ENCODE measurements at places on chromosomes 4 and X.

GRCh38 chr4:169184236-169184635 is 86.5 kb downstream of the SH3RF1 start:
- DNase-seq = peak; percentile 28

DNA sequence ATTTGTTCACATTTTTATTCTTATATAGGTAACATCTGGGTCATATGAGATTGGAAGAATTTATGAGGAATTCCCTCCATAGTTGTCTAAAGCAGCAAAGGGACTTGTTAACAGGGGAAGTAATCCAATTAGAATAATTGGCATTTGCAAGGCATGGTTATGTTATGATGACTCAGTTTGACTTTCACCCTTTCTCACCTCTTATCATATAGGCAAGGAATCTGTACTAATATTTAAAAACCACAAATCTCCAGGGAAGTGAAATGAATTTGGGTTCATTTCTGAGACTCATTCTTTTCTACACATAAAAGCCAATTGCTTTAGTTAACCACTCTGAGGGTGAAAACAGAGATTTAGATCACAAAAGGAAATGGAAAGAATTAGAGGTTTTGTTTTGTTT is 281.5 kb upstream of the DKK2 start:
- DNase-seq = peak; percentile 62

GRCh38 chrX:114584983-114585842 is 1.3 kb downstream of the HTR2C start:
- no peak for DNase-seq

- DNase-seq = peak; percentile 64
Measured at GRCh38 chr4:3044870-3045819, 29.2 kb downstream of the HTT-AS start.

GRCh38 chr4:113586072-113586471 is 175.5 kb downstream of the CAMK2D start:
- no peak for DNase-seq

DNA sequence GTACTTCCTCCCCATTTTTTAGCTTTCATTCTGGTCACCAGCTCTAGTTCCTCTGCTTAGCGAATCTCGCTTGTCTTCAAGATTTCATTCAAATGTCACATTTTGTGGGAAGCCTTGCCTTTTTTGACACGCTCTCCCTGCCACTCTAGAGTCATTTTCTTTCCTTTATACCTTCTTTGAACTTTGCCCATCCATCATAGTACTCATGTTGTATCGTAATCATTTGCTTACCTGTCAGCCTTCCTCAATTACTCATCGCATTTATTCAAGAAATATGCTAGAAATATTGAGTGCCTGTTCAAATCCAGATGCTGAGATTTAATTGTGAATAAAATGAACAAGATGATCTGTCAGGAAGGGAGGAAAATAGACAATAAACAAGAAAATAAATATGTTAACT is 21.8 kb downstream of the TSPAN7 start:
- DNase-seq = no peak

DNA sequence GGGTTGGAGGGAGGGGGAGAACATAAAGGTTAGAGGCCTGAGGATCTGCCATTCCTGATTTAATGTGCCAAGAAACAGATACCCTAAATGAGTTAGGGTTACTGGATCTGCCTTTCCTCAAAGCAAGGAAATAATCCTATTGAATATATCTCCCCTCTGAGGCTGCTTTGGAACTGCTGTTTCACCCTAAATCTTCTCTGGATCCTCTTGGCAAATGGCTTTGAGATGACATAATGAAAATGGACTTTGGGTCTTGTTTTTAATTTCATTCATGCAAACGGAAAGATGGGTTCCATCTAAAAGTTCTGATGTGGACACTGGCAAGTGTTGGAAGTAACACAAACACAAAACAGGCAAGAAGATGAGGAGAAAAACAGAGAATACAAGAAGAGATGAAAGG is 23.0 kb upstream of the MAOA start:
- DNase-seq = no peak

GRCh38 chr4:116866106-116866505 is 219.3 kb downstream of the TRAM1L1 start:
- peak; percentile 67 for DNase-seq

- DNase-seq = no peak
Measured at GRCh38 chr4:98745366-98745765, 87.0 kb upstream of the TSPAN5 start.

GRCh38 chrX:53456254-53456653 is 22.1 kb upstream of the HSD17B10 start:
- DNase-seq = peak; percentile 29

GRCh38 chrX:31098079-31098478 is 26.2 kb upstream of the FTHL17 start:
- no peak for DNase-seq

DNA sequence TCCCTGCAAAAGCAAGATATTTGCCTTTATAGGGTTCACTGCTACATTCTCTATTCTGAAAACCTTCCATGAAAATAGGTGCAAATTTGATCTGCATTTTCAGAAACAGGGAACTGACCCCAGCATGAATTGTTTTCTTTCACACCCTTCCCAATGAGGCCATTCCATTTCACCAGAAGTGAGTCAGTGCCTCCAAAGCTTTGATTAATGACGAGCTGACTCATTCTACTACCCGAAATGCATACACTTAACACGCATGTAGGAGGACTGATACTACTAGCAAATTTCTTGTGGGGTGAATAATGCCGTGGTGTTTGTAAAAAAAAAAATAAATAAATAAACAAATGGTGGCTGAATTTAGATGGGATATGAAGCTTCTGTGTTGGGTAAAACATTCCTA is 146.9 kb upstream of the FGF13 start:
- peak; percentile 61 for DNase-seq

DNA sequence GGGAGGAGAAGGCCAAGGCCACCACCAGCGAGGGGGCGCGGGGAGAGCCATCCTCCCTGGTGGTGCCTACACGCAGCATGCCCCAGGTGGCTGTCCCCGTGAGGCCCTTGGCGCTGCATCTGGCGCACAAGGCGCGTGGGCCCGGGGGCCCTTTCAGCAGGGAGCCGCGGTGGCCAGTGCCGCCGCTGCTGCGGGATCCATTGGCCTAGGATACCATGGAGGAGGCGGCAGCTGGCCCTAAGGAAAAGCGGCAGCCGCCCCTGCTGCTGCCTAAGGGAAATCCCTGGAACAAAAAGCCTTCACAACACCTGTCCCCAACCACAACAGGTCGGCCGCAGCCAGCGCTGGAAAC is 1059.6 kb downstream of the TECRL start:
- no peak for DNase-seq

GRCh38 chr4:112895811-112896608 is 153.4 kb upstream of the ANK2 start:
- peak; percentile 23 for DNase-seq

DNA sequence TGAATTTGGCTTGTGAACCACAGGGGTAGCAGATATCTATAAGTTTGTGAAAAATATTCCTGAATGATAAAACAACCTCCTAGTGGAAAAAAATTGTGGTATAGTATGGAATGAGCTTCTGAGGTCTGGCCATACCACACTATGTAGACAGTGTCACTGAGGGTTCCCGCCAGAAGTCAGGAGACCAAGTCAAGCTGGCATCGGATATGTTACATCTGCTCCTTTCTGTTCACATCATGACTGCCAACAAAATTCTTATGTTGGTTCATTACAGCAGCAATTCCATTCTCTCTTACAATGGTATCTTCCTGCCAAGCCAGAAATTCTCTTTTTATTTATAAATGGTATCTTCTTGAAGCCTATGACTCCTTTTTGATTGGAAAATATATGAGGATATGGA is 273.0 kb downstream of the PPP3CA start:
- DNase-seq = no peak

- peak; percentile 58 for DNase-seq
Measured at GRCh38 chr4:8198906-8199593, at the start of gene SH3TC1. SH3TC1 (plus strand) TSS chr4:8199290; CDS start chr4:8205195, 5,905 bp downstream.

DNA sequence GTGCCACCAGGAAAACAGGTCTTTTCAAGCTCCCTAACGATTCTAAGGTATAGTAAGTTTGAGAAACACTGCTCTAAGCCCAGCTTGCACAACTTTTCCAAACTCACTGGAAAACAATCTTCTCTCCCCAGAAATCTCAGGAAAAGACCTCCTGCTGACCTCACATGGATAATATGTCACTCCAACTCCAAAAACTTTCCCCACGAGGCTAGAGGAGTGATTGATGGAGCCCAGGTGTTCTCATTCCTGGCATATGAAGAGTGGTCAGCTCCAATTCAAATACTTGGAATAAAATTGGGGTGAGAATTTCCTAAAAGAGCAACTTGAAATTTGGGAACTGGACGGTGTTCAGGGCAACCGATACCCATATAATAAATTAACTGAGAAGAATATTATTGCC is 299.9 kb downstream of the PPP4R3C start:
- DNase-seq = no peak

- no peak for DNase-seq
Measured at GRCh38 chr4:148951346-148951745, 509.1 kb upstream of the NR3C2 start.

DNA sequence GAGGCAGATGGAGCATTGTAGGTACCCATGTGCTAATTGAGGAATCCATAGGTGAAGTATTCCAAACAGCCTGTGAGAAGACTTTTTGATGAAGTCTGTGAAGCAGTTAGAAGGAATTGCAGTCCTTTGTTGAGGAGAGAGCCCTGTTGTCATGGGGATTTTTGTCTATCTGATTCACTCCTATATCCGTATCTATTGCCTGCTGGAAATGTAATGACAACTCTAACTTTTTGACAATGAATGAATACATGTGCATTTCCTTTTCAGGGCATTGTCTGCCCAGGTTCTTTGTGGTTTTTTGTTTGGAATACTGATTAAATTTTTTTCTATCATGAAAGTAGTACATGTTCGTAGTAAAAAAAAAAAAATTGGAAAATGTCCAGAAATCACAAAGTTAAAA is 31.1 kb downstream of the STK32B start:
- DNase-seq = no peak

DNA sequence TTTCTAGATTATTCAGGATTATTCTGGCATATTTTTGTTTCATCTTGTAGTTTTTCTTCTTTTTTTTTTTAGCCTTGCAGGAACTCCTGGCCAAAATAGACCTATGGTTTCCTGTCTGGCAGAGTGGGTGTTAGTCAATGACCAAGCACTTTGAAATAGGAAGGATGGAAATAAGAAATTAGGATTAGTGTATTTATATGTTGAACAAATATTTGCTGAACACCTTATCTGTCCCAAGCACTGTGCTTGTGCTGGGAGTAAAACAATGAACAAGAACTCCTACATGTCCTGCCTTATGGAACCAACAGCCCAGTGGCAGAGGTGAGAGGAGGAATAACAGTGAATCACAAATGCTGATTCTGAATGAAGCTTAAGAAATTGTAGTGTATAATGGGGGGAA is 4.5 kb downstream of the MMRN1 start:
- no peak for DNase-seq

- DNase-seq = no peak
Measured at GRCh38 chr4:141702472-141703182, 66.2 kb downstream of the IL15 start.

GRCh38 chr4:102452854-102453253 is 48.3 kb upstream of the NFKB1 start:
- no peak for DNase-seq

DNA sequence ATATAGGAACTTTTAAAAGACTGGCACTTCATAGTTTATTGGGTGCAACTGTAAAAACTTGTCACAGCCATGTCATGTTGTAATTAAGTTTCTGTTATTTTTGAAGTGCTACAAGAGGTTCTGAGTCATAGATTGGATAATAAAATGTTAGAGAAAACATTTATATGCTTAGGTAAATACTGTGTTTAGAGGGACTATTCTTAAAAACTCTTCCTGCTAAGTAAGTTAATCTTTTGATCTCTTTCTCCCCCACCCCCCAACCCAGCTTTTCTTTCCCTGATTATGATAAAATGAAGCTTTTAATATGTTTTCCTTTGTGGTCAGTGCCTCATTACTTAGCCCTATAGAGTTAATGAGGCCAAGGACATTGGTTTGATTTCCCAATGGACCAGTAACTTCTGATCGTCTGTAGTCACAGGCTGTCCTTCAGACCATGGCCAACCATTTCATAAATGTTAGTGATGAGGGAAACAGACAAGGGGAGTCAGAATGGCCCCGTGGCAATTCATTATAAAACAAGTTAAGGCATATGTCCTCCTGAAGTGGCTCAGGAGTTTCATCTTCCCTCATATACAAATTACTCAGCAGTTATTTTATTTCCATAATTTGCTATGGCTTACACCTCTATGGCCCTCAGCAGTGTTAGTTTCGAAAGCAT is 3.9 kb upstream of the PDLIM5 start:
- DNase-seq = no peak

GRCh38 chr4:57034520-57034919 is 55.8 kb downstream of the POLR2B start:
- no peak for DNase-seq

DNA sequence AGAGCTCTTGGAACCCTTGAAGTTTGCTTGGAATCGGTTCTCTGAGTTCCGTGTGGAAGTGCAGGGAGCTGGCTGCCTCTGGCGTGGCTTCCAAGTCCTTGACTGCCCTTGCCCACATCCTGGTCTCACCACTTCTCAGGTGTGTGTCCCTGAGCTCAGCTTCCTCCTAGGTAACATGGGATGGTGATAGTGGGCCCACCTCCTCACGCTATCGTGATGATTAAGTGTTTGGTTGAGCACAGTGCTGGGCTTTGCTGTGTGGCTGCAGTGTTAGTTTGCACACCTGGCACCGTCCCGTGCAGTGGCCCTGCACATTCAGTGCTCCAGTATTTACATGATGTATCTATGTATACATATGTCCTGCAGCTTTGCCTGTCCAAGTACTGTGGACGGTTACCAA is 81.5 kb downstream of the CLDN34 start:
- no peak for DNase-seq

DNA sequence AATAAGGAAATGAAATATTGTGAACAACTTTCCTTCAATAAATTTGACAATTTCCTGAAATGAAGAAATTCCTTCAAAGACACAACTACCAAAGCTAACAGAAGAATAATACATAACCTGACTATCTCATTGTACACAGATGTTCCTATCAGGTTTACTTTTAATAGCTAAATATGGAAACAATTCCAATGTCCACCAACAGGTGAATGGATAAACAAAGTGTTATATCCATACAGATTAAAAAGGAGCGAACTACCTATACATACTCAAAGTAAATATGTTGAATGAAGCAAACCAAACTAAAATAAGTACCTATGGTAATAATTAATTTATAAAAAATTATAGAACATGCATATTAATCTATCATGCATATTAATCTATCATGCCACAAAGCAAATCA is 554.9 kb downstream of the PPP4R3C start:
- DNase-seq = no peak
